ENCODE measurements at places on chromosomes 5 and 9. TPM values are rescaled to one million over a fixed set of nuclear protein-coding genes. Genes with fewer than 3 reads are reported as not detected.

Gene PDZD2
- total RNA-seq = 0.10 TPM

Gene IL6ST
- total RNA-seq = 49.5 TPM

Gene PLAC8L1
- total RNA-seq = 0.26 TPM

Gene ANKRD55
- not detected for total RNA-seq

Gene N4BP3
- 1.0 TPM for total RNA-seq

Gene HTR1A
- not detected for total RNA-seq

Gene TMEM215
- 0.02 TPM for total RNA-seq

Data from A549 treated with CORT108297 at 1 μM for 4 hours (cell line).